ENCODE measurements at places on chromosomes 6 and 20.

GRCh38 chr6:118354641-118355040 is 193.5 kb upstream of the PLN start:
- no peak for DNase-seq

- DNase-seq = no peak
Measured at GRCh38 chr6:53703047-53703446, 37.5 kb upstream of the KLHL31 start.

DNA sequence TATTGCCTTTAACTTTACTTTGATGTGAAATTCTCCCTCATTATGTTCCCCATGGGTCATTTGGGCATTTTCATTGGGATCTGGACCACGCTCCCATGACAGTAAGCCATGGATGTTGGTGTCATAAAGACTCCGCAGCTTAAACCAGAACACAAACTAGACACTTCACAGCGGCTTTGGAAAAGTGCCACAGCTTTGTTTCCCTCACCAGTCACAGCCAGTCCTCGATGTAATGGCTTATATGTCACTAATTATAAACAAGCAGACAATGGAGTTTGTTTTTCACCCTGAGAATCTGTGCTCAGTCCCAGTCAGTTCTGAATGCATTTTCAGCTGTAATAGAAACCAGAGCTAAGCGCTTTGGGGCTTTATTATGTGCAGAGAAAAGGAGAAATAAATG is 23.2 kb upstream of the DAAM2 start:
- no peak for DNase-seq

DNA sequence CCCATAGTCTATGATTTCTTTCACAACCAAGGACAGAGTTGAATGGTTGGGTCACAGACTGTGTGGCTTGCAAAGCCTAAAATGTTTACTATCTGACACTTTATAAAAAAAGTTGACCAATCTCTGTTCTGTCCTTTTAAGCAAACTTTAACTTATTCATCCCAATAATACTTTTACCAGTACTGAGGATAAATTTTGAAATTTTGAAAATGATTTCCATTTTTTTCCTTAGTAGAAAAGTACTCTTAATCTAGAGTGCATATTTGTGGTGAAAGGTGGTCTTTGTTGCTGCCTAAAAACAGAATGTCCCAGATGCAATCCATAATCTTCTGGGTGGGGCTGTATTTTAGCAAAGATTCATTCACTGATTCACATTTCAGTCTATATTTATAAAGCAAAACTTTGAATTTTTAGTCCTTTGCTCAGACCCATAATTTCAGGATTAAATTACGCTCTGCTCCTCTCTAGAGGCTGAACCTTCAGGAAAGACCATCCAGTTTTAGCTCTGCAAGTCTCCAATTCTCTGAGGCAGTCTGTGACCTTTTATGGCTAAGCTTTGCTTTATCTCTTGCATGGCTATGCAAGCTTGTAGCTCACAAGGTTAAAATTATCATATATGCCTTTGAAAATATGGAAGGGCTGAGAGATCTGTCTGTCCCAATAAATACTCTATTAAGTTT is 573.5 kb downstream of the COL12A1 start:
- no peak for DNase-seq

GRCh38 chr6:138824482-138825144 is 28.7 kb downstream of the ECT2L start:
- no peak for DNase-seq

- no peak for DNase-seq
Measured at GRCh38 chr20:35048739-35049138, 43.9 kb downstream of the TRPC4AP start.

GRCh38 chr20:52754366-52754765 is 217.8 kb upstream of the TSHZ2 start:
- DNase-seq = no peak

DNA sequence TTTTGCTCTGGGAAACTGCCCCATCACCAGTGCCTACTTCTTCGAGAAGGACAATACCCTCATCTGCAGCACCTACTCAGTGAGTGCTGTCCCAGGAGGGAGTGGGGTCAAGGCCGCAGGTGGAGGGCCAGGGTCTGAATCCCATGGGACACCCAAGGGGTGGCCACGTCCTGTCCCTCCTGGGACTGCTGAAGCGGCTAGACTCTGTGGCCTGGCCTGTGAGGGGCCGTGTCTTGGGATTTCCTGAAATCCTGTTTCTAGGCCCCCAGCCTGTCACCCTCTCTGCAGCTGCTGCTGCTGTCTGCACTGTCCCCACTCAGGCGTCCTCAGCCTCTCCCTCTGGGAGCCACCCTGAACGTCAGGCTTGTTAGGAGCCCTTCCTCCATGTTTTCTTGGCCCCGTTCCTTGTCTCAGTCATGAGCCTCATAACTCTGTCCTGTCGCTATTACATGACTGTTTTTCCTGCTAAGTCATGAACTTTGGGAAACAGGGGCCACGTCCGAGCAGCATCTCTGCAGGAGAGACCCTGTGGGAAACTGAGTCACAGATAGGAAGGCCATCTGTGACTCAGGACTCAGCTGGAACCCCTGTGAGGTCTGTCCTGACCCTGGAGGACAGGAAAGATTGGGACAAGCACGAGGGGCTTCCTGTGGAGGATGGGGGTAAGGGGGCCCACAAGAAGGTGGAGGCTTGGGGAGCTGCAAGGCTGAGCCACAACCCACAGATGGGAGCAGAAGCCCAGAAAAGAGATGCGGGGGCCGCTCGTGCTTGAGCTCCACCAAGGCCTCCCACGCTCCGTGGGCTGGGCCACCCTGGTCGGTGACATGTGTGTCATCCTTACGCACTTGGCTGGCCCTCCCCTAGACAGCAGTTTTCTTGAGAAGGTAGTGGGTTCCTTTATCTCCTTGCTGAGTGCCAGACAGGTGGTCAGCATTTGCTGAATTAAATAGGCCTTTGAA is 49.9 kb downstream of the EFCAB8 start:
- no peak for DNase-seq

DNA sequence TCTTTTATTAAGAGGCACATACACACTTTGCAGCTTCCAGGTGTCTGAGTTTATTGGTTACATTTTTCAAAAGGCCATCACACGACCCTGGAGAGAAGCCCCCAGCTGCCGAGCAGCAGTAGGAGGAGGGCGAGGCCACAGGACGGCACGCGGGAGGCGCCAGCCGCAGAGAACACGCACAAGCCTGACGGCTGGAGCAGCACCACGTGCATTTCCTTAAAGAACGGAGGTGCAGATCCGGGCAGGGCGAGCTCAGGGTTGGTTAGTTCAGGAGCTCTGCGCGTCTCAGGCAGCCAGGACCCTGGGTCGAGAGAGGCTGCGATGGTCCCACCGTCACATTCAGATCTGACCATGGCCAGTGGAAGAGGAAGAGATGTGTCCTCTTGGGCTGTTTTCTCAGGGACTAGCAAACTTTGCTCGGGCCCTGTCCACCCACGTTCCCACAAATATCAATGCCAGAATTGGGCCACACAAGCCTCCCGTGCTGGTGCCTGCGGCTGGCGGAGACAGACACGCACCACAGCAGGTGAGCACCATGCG is 121.4 kb upstream of the AFDN start:
- no peak for DNase-seq

- DNase-seq = no peak
Measured at GRCh38 chr20:36307412-36308325, 1.5 kb downstream of the DLGAP4 start.

GRCh38 chr6:89927791-89928550 is 33.7 kb downstream of the GJA10 start:
- DNase-seq = no peak

GRCh38 chr20:45036044-45036755 is 64.7 kb downstream of the KCNS1 start:
- no peak for DNase-seq

DNA sequence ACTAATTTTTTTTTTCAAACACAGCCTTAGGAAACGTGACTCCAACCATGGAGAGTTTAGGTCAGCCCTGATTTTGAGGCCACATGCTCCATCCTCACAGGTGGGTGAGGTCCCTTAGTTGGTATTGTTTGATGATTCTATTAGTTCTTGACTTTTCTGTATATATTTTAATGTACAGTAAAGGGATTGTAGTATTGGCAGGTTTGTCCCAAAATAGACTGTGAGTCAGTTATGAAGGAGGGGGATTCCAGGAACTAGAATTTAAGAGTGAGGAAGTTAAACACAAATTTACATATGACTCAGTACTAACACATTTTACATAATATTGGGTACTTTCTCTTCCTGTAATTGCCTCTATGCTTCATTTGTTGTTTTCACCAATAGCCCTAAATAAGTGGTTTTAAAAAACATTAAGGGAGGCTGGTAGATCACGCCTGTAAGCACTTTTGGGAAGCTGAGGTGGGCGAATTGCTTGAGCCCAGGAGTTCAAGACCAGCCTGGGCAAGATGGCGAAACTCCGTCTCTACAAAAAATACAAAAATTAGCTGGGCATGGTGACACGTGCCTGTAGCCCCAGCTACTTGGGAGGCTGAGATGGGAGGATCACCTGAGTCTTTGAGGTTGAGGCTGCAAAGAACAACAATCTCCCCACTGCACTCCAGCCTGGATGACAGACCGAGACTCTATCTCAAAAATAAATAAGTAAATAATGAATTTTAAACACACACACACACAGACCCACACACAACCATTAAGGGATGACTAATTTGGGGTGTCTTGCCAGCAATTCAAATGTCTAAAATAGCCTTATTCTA is 81.8 kb downstream of the SGK1 start:
- DNase-seq = no peak

DNA sequence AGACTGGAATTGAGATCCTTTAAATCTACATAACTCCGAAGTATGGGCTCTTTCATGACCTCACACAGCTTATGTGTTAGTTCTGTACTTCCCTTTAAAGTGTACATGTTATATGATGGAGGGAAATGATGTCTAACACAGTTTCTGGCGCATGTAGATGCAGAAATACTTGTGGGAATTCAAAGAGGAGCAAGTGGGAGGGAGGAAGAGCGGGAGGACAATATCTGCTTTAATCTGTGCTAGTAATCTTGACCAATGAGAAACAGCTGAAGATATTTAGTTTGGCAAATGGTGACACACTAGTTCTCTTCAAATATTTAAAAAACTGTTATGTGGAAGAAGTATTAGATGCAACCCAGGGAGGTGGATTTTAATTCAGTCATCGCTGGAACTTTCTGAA is 62.9 kb upstream of the PLEKHG1 start:
- no peak for DNase-seq

- DNase-seq = no peak
Measured at GRCh38 chr20:61554617-61555016, 302.6 kb downstream of the CDH4 start.

- no peak for DNase-seq
Measured at GRCh38 chr6:39344821-39345280, 22.3 kb upstream of the KCNK16 start.

DNA sequence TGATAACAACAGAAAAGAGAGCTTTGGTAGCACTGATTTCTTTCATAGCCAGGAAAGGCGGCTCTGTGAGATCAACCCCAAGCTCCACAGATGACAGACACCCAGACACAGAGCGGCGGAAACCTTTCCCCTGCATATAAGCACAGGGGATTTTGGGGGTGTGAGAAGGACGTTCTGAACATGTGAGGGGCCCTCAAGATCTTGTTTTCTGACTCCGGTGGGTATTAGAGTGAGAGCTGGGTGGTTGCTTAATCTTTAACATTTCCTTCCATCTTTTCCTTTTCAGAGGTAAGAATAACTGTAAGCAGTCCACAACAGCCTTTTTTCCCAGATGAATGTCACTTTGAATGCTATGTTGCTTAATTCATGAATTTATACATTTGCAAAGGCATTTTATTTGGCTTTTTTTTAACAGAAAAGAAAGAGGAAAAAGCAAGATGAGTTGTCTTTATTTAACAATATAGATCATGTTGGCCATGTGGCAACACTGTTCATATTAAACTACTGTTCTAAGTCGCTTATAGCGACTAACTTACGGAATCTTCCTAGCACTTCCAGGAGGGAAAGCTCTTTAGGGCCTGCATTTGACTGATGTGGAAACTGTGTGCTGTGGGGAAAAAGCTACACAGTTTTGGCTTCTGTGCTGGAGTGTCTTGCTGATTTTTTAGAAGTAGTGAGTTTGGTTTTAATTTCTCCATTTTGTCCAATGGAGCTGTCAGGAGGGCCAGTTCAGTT is 80.5 kb upstream of the NAA20 start:
- no peak for DNase-seq

GRCh38 chr6:28446818-28447511 is 3.7 kb upstream of the ZSCAN23 start:
- no peak for DNase-seq

GRCh38 chr6:47288267-47289090 is 21.2 kb downstream of the TNFRSF21 start:
- no peak for DNase-seq

GRCh38 chr20:44811150-44811685 is 872 bp upstream of the RIMS4 start:
- DNase-seq = no peak

GRCh38 chr6:133551847-133552341 is 310.7 kb downstream of the EYA4 start:
- DNase-seq = no peak

- no peak for DNase-seq
Measured at GRCh38 chr6:53432318-53433161, 83.8 kb upstream of the ELOVL5 start.

DNA sequence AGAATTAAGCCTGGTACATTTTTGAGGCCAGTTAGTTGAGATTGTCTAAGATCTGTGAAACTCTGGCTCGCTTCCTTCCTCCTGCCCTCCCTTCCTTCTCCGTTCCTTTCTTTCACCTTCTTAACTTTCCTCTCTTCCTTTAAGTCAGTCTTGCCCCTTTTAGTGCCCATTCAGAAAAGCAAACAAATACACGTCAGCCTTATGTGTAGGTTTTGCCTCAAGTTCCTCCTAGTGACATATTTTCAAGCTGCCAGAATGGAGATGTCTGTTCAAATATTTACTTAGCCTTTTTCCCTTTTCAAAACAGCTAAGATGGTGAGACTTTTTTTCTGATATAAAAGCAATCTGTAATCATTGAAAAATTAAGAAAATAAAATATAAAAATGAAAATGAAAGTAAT is 178.4 kb downstream of the FARS2 start:
- no peak for DNase-seq

- no peak for DNase-seq
Measured at GRCh38 chr6:108671175-108671574, 110.5 kb downstream of the FOXO3 start.

- no peak for DNase-seq
Measured at GRCh38 chr6:166530211-166531095, 56.0 kb downstream of the RAMACL start.

DNA sequence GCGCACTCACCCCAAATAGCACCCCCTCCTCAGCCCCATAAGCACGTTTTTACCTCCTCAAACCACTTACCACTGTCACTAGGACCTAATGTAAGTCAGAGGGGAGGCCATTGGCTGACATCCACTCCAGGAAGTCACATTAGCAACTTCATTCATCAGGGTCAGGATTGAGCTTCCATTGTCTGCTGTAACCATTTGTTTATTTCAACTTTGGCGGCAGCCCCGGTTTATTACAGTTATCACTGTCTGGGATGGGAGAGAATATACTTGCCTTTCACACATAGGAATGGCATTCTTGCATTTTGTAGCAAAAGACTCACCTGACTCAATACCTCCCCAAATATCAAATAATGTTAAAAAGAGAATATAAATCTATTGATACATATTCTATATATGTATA is 38.3 kb downstream of the MAFB start:
- DNase-seq = no peak

Measured in vagina (tissue), 2 donors.